SIG-M5 (cell line): ENCODE measurements at places on chromosomes 5 and 9.
A peak's percentile ranks its signal among the peaks of the same experiment; 100 is the strongest.

DNA sequence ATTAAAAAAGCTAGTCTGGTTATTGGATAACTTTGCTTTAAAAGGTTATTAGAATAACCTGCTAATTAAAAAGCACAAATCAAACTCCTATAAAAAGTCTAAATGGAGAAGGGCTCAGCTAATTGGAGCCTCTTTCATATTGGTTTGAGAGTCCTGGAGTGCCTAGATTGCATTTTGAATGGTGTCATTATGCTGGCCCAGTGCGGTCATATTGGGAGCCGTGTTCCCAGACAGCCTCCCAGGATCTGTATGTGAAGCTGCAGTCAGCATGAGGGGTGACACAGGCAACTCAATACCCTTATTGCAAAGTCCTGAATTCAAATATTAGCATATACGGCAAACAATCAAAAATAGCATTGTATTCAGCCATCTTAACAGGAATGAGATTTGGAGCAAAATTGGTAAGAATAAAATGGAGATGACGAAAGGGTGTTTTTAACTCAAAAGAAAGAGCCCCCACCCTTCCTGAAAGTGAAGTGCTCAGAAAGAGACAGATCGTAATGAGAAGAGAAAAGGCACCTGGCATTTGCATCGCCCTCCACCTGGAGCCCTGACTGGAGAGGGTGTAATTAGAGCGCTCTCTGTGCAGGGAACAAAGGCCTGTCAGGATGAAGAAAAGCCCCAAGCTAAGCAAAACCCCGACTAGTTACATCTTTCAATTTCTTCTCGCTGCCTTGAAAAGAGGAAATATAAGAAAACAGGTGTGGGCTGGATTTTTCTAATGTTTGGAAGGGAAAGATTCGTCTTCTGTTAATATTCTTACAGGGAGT is 621.0 kb upstream of the ADAMTS16 start:
- no peak for DNase-seq

GRCh38 chr5:103951776-103952175 is 389.2 kb upstream of the NUDT12 start:
- DNase-seq: no peak

DNA sequence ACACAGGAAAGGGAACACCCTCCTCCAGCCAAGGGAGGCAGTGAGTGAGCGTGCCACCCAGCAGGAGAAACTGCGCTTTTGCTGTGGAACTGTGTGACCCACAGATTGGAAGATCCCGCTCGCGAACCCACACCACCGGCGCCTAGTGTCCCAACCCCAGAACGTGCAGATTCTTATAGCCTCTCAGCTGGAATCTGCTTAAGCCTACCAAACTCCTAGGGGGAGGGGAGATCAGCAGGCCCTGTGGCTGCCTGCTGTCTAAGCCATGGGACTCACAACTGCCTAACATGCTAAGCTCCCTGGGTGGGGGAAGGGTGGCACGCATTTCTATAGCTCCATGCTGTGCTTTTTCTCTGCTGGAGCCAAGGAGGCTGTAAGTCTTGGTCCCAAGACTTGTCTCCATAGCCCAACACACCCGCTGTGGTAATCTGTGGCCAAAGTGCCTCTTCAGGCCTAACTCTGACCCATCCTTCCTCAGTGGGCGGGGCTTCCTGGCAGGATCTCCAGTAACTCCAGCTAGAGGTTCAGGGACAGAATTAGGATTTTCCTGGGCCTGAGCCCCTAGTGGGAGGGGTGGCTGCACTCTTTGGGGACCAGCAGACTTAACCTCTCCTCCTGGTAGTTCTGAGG is 485.0 kb downstream of the TAF11L14 start:
- no peak for DNase-seq

DNA sequence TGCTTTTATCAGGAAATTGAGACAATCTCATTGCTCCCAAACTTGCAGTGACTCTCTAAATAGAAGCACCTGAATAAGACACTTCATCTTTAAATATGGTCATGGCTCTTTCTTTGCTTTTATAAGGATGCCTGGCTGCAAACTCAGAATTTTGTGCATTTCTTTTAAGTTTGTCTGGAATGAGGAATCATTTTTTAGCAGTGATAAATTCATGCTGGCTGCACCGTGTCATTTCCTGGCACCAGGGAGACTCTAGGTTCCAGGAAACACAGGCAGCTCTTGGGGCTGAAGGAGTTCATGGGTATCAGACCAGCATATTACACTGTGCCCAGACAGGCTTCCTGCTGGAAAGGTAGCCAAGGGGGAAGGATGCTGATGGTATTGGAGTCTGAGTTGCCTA is 109.9 kb downstream of the NUDT12 start:
- no peak for DNase-seq

GRCh38 chr5:180790020-180790419 is 12.6 kb downstream of the MGAT1 start:
- no peak for DNase-seq

DNA sequence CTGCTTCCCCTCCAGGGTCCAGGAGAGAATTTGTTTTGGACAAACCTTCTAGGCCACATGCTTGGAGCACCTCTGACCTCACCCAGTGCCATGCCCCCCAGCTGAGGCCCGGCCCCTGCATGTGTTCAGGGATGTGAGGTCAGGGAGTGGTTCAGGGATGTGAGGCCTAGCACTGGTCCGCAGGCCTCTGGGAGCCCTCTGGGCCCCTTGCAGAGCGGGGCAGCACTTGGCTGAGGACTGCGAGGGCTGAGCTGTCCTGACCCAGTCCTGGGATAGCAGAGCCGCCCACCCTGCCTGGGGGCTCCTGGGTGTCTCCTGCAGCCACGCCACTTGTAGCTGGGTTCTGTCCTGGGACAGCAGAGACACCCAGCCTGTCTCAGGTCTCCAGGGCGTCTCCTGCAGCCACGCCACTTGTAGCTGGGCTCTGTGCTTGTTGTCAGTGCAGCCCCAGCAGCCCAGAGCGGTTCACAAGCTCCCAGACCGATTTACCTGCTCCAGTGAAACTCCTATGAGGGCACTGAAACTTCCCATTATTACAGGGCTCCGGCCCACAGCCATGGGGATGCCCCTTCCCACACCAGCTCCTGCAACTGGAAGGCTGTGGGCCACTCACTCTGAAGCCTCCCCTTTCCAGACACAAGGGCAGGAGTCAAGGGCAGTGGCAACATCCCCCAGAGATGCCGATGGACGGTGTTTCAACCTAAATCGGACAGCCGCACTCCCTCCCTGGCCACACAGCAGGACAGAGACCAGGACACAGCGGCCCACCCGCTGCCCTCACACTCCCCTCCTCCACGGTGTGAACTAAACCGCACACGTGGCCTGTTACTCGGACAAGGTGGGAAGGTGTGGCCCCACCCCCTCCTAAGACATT is 5.4 kb upstream of the CEP72 start:
- no peak for DNase-seq

GRCh38 chr5:92525131-92525530 is 1055.9 kb downstream of the NR2F1-AS1 start:
- DNase-seq: no peak

GRCh38 chr9:12640866-12641636 is 52.1 kb upstream of the TYRP1 start:
- DNase-seq: no peak

- DNase-seq: no peak
Measured at GRCh38 chr5:142946547-142947426, 176.6 kb downstream of the ARHGAP26 start.

GRCh38 chr9:26727471-26727870 is 165.1 kb downstream of the CAAP1 start:
- no peak for DNase-seq

GRCh38 chr5:35908228-35908627 is 30.2 kb downstream of the CAPSL start:
- no peak for DNase-seq

GRCh38 chr5:99315413-99316183 is 386.8 kb upstream of the CHD1 start:
- DNase-seq: peak; percentile 79

DNA sequence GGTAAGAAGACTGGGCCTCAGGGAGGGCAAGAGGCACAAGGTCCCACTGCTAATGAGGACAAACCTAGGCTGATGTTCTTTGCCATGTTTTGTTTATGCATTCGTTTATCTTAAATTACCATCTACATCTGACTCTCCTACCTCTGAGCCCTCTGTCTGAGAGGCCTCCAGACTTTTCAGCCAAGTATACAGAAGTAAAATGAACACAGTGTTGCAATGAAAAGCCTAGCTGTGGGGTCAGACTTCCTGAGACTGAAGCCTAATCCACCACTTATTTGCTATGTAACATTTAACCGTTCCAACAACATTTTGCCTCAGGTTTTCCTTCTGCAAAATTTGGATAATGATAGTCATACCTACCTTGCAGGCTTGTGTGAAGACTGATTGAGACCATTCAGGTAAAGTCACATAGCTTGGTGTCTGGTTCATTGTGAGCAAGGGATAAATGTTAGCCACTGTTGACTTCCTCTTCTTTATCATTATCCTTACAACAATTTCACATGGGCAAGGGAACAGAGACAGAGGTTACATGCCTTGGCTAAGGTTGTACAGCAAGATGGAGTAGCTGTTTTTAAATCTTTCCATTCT is 374.9 kb upstream of the CLINT1 start:
- DNase-seq: no peak

GRCh38 chr5:180291943-180292831 is at the start of gene MAPK9:
TSS of gene MAPK9 (minus strand) at chr5:180292083. CDS start at chr5:180280561, 11,522 bp downstream.
- no peak for DNase-seq

DNA sequence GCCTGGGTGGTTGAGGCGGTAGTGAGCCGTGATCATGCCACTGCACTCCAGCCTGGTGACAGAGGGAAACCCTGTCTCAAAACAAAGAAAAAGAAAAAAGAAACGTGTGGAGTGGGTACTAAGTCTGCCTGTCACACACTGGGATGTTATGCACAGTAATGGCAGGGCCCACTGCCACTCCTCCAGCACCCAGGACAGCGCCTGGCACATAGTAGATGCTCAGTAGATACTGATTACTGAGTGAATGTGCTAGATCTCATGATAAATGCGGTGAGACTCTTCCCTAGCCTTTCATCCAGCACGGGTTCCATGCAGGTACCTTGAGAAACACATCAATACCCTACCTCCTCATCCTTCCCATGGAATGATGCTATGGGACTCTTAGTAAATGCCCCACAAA is 87.4 kb upstream of the HSPA9 start:
- DNase-seq: no peak

- DNase-seq: no peak
Measured at GRCh38 chr5:16582081-16582480, 34.7 kb downstream of the RETREG1 start.

GRCh38 chr9:134483361-134484184 is 157.3 kb downstream of the RXRA start:
- no peak for DNase-seq

DNA sequence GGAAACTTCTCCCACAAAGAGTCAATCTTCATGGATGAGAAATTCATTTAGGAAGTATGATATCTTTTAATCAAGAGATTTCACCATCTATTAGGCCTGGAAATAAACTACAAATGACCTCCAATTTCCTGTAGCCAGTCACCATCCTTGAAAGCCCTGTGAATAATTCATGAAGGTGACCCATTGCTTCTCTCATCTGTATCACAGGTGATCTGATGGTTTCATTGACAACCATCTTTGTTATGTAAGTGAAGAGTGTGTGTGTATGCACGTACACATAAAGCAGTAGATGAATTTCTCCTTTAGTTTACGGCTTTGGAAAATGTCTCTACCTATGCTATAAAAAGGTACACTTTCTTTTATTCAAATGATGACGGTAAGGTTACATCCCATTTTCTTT is 644.1 kb upstream of the KLF4 start:
- no peak for DNase-seq

- no peak for DNase-seq
Measured at GRCh38 chr5:141478321-141478945, 2.7 kb downstream of the PCDHGC3 start.

DNA sequence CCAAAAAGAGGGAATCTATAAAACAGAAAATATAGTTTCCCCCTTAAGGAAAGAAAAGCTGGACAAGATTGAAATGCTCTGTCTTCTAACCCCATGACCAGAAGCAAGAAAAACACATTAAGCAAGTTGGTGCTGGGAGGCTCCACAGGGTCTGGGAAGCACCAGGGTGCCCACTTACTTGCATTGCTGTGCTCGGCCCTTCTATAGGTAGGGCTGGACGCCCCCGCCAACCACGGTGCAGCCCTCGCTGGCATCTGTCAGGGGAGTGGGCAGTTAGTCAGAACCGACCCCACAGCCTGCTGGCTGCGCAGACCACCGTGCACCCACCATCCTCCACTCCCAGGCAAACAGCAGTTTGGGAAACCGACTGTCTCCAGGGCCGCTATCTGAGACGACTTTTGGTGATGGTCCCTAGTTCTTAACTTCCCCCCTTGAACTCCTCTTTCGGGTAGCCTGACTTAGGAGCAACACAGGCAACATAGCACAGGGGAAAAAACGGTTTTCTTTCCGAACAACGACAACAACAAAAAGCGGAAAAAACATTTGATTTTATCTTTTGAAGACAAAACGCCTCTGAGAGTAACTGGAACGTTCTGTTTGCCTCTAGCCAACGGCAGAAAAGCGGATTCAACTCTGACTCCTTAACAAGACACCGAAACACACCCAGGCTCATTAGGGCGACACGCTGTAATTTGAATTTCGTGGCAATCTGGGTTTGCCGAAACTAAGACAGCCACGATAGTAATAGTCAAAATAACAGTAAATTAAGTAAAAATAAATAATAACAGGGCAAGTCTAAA is 3.9 kb downstream of the IRX2 start:
- no peak for DNase-seq

DNA sequence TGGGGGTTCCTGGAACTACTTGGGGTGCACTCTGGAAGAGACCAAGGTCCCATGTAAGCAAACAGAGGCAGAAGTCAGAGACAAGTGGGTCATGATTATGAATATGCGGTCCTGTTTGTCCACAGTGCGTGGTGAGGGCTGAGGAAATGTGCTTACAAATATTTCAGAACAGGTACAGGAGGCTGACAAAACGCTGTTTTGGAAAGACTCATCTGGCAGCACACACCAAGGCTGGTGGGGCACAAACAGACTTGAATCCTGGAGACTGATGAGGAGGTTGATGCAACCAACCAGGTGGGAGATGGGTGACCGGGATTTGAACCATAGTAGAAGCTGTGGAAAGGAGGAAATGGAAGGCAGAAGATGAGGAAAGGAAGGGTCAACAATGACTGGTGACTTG is 83.8 kb downstream of the ADRB2 start:
- no peak for DNase-seq

DNA sequence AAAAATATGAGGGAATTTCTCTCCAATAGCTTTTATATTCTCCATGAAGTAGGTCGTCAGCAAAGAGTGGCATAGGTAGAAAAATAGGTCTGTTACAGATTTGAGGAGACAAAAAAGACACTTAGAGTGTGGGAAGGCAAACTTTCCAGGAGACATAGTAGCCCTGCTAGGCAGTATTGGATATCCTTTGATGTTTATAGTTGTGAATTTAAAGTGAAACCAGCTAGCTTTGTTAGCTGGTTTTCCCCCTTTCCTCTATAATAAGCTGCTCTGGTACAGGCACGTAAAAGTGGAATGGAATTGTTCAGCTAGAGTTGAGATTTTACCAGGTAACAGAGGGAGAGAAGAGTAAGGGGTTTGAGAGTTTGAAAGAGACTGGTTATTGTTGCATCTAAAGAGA is 17.1 kb upstream of the APC start:
- DNase-seq: no peak

DNA sequence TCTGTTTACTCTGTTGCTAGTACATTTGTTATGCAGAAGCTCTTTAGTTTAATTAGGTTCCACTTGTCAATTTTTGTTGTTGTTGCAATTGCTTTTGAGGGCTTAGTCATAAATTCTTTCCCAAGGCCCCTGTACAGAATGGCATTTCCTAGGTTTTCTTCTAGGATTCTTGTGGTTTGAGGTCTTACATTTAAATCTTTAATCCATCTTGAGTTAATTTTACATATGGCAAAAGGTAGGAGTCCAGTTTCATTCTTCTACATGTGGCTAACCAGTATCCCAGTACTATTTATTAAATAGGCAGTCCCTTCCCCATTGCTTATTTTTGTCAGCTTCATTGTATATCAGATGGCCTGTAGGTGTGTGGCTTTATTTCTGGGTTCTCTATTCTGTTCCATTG is 792.4 kb downstream of the PTPRD start:
- no peak for DNase-seq
